CD4-positive, alpha-beta T cell treated with Interleukin-6 at 100 ng/mL for 8 hours (primary cell): ENCODE measurements at places on chromosomes 3 and 15.

GRCh38 chr3:184383033-184383740 is 3.3 kb downstream of the CHRD start:
- no peak for DNase-seq

- DNase-seq: no peak
These were observed 42.8 kb upstream of the CGNL1 start for GRCh38 chr15:57333487-57333886.

- no peak for DNase-seq
These were observed 178.8 kb upstream of the SNTN start for GRCh38 chr3:63473641-63474166.

- no peak for DNase-seq
These were observed 154.4 kb downstream of the TUSC7 start for GRCh38 chr3:116863822-116864589.

- DNase-seq: no peak
These were observed 58.2 kb downstream of the ZNF445 start for GRCh38 chr3:44419116-44419922.

DNA sequence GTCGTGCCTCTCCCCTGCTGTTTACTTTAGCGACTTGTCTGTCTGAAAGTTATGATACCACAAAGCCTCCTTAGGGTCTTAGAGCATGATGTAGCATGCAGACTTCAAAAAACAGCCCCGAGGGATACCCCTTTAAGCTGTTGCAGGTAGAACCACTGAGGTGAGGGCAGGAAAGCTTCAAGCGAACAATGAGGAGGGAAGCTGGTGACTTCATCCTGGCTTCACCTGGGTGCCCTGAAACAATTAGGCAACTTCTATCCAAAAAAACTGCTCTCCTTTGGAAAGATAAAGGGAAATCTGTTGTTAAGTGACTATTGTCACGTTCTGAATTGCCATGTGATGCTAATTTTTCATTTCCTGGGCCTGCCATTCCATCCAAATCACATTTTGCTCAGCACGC is 231.6 kb downstream of the SOX2 start:
- no peak for DNase-seq

- no peak for DNase-seq
These were observed 29.5 kb downstream of the APBA2 start for GRCh38 chr15:28915041-28915810.

- no peak for DNase-seq
These were observed 26.7 kb upstream of the OR5K4 start for GRCh38 chr3:98326945-98327344.

DNA sequence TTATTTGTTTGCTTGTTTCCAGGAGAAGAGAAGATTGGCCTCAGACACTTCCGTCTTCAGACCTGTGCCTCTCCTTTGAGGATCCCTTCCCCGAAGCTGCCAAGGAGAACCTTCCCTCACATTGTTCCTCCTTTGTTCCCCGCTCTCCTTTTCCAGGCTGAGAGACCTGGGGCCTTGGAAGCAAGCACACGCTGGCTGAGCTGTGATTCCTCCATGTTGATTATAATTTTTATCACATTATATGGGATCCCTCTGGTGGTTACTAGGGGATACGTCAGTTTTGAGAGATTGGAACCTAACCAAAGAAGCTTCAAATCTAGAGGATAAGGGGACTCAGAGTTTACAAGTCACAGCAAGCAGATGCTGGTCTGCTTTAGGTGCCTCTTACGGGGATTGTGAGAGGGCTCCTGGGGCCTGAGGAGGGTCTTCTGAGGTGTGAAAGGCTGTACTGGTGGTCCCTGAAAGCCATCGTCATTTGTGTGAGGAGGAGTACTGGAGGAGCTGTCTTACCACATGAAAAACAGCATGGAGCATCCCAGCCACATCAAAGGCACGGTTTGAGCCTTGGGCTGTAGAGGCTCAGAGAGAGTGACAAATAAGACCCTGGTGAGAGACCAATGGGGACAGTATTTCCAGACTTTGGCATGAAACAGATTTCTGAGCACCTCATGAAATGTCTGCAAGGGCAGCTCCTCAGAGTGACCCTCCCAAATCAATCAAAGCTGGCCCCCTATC is 760.1 kb upstream of the CFAP20DC start:
- no peak for DNase-seq

GRCh38 chr3:106247902-106248684 is 379.3 kb upstream of the CBLB start:
- DNase-seq: no peak

DNA sequence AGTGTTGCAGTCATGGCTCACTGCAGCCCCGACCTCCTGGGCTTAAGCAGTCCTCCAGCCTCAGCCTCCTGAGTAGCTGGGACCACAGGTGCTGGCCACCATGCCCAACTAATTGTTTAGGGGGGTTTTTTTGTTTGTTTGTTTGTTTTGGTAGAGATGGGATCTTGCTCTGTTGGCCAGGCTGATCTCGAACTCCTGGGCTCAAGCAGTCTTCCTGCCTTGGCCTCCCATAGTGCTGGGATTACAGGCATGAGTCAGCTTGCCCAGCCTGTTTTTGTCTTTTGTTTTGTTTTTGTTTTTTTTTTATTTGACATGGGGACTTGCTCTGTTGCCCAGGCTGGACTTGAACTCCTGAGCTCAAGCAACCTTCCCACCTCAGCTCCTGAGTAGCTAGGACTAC is 17.4 kb downstream of the NDUFB5 start:
- DNase-seq: no peak

- no peak for DNase-seq
These were observed 13.9 kb downstream of the CSRNP1 start for GRCh38 chr3:39139442-39139841.
